Activated T-helper 1 cell treated with anti-CD3 and anti-CD28 coated beads, Interleukin-2, amount 50 U/mL, for 16 hours (primary cell): ENCODE measurements at places on chromosomes 2 and 18.

GRCh38 chr2:168241208-168241607 is 6.2 kb downstream of the STK39 start:
- no peak for DNase-seq

GRCh38 chr2:20370191-20370590 is 19.5 kb upstream of the PUM2 start:
- no peak for DNase-seq

GRCh38 chr2:2875831-2876230 is 501.8 kb downstream of the EIPR1 start:
- DNase-seq, result no peak

- DNase-seq, result no peak
Observed at GRCh38 chr18:65527879-65528633, 222.8 kb upstream of the CDH7 start.

- DNase-seq, result no peak
Observed at GRCh38 chr2:161234627-161235026, 73.6 kb upstream of the PSMD14 start.

DNA sequence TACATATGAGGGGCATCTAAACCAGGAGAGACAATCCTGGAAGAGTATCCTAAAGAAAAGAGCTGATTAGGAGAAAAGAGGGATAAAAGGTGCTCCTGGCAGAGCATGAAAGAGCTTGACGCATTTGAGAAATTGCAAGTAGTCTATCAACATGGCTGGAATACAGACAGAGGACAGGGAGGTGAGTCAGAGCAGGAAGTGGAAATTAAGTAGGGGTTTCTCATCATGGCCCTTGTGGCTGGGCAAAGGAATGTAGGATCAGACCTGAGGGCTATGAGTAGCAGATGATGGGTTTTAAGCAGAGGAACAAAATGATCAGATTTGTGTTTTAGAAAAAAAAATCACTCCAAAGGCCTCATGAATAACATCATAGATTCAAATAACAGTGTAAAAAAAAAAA is 49.2 kb upstream of the UGP2 start:
- no peak for DNase-seq

DNA sequence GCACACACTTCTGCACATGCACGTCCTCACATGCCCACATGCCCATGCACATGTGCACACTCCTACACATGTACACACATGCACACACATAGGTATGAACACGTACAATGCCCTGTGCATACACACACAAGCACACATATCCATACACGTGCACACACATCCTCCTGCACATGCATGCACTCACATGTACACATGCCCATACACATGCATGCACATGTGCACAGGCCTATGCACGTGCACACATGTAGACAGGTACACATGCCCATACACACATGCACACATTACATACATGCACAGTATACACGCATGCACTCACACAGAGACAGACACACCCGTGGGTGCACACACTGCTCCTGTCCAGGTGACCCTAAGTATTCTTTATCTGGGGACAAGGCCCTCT is 34.3 kb downstream of the GPC1 start:
- no peak for DNase-seq

DNA sequence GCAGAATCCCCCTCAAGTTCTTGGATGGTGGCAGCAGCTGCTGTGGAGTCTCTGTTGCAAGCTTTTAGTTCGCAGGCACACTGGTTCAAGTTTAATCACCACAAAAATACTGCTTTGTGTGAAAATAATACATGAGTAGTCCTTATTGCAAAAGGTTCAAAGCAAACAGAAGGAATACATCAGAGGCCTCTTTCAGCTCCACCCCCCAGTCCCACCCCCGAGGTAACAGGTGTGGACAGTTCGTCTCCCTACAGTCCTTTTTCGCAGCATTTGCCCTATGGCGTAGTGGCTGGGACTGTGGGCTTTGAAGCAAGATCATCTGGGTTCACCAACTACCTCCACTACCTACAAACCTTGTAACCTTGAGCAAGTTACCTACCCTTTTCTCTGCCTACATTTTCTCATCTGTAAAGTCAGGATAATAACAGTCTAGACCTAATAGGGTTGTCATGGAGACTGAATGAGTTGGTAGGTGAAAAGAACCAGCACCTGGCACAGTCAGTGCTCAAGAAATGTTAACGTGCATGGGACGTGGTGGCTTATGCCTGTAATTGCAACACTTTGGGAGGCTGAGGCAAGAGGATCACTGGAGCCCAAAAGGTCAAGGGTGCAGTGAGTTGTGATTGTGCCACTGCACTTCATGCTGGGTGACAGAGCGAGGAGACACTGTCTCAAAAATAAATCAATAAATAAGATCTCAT is 61.7 kb downstream of the TCF7L1 start:
- no peak for DNase-seq

GRCh38 chr2:188456114-188456909 is 164.6 kb downstream of the GULP1 start:
- no peak for DNase-seq

DNA sequence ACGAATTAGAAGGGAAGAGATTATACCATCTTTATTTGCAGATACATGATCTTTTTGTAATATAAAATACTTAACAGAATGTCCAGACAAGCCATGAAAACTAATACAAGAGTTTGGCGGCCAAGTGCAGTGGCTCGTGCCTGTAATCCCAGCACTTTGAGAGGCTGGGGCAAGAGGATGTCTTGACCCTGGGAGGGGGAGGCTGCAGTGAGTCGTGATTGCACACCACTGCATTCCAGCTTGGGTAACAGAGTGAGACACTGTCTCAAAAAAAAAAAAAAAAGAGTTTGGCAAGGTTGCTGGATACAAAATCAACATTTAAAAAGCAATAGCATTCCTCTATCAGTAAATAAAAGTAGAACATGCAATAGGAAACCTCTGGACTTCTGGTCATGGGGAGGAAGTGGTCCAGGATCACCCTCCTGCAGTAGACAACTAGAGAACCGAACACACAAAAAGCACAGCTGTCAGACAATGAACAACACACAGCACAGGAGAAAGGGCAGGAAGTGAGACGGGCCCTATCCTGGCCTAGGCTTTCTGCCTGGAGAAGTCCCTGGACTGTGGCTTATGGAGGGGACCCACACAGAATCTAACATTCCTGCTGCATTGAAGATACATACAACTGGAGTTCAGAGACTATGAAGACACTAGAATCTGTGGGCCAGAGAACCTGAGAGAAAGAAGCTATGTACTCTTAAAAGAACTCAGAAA is 118.9 kb upstream of the ARL4C start:
- no peak for DNase-seq

DNA sequence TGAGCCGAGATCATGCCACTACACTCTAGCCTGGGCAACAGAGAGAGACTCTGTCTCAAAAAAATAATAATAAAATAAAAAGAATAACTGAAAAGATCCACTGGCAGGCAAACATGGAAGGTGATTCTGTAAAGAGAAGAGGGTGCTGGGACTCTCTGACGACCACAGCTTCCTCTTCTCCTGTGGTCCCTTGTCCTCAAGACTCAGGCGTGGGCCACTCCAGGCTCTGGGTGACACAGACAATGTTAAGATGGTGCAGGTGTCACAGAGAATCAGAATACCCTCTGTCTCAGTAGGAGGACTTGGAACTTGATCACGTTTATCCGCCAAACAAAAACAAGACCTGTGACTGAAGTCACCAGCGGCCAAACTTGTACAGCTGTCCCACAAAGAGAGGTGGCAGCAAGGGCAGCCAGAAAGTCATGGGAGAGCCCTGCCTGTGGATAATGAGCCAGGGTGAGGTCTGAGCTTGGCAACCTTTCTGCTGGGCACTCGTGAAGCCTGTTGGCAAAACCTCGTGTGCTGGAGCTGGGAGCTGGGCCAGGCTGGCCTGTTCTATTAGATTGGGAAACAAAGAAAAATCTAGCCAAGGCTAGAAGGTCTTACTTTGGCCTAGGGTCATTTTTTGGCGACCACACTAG is 76.4 kb upstream of the ITGA6 start:
- no peak for DNase-seq

DNA sequence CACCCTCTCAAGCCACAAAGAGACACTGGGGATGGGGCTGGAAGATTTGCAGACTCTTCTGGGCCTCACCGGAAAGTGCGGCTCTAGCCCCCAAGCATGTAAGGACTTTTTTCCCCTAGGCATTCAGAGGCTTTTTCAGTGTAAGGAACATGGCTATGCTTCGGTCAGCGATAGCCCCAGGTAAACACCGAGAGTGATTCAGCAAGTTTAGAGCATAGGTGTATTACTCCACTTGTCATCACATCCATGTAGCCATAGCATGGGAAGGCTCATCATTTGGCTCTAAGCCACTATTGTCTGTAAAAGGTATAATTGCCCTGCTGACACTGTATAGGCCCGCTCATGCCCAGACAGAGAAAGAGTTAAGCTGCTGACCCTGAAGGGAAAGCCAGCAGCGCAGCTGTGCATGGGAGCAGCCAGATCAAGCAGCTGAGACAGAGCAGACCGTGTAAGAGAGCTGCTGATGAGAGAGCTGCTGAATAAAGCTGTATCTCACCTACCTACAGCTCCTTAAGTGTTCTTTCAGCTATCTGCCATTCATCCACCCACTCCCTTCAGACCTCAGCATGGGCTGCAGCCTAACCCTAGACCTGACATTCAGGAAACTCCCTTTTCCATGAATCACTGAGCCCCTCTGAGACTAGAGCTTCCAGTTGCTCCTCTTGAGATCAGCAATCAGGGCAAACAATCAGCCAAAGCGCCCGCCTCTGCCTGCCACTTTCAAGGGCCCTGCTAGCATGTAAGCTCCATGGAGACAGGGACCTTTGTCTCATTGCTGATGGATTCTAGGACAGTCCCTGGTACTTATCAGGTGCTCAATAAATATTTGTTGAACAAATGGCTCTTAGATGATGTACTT is 25.5 kb downstream of the LGALSL start:
- no peak for DNase-seq

DNA sequence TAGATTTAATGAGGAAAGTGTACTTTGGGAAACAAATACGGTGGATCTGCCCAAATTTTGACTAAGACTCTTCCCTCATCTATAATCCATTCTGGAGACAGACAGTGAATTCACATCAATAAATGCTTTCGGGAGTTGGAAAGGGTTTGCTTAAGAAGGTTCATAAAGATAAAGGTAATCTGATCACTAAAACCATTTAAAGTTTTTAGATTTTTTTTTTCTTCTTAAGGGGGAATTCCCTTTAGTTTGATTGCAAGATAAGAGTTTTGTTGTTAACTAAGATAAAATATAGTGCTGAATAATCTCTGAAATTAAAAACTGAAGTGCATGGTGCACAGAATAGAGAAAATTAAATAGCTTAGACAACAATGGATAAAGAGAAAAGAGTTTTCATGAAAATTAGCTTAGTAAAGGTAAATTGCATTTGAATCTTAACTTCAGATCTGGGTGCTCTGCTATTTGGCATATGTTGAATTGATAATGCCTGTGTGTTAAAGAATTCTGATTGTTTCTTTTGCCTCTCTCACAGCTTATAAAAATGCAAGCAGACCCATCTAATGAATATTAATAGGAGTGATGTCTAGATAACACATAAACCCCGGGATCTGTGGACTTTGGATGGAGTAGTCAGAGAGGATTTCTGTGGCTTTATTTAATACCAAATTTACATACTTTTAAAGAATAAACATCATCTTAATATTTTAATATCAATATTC is 100.8 kb downstream of the MEIS1 start:
- DNase-seq, result no peak

GRCh38 chr2:128405467-128405900 is 86.8 kb upstream of the HS6ST1 start:
- no peak for DNase-seq

GRCh38 chr2:181626671-181627070 is 30.2 kb downstream of the CERKL start:
- DNase-seq, result no peak
